ENCODE measurements at places on chromosomes 13 and 19.
A peak's percentile ranks its signal among the peaks of the same experiment; 100 is the strongest.

- DNase-seq: no peak
These were observed 1.2 kb downstream of the LACC1 start for GRCh38 chr13:43880926-43881325.

GRCh38 chr13:74074723-74075122, 59.5 kb downstream of the KLF12 start:
- no peak for DNase-seq

DNA sequence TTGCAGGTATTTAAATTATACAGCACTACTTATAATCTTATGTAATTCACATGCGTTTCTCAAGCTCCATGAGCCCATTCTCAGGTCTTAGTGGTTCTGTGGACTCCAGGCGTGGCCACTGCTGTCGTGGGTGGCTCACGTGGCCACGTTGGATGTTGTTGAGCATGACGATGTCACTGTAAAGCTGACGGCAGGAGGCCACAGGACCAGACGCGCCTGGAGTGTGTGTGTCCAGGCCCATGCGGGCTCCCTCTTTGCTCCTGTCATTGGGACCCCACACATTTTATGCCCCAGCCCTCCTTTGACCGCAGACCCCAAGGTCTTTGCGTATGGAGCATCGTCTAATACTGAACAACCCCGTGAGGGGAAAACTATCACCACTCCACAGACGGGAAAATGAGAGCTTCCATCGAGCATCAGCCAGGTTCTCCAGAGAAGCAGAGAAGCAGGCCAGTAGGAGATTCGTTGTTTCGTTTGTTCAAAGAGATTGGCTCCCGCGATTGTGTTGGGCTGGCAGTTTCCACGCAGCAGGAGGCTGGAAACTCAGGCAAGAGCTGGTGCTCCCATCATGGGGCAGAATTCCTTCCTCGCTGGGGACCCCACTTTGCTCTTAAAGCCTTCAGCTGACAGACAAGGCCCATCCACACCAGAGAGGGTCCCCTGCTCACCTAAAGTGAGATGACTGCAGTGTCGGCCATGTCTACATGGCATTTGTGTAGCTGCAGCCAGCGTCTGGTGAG, 129.3 kb upstream of the SPACA7 start:
- no peak for DNase-seq

- no peak for DNase-seq
These were observed 650.0 kb downstream of the DIAPH3 start for GRCh38 chr13:59513686-59514085.

GRCh38 chr13:107866941-107867623, 348.3 kb downstream of the LIG4 start:
- no peak for DNase-seq

DNA sequence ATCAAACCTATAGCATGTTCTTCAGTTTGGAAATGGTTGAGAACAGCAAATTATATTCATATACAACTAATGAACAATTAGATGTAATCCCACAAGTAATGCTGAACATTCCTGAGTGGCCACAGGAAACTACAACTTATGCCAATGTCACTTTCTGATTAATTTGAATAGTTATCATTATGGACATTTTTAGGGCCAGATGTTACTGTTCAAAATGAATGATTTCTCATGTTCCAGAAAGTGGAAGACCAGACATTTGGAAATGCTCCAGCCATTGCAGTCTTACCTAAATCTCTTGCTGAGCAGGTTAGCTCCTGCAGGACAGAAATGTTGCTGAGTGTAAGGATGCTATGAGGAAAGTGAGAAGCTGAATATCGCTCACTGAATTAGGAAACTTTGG, 819.8 kb downstream of the PCDH9 start:
- no peak for DNase-seq

GRCh38 chr19:6459262-6460098, at the start of gene SLC25A23:
TSS of gene SLC25A23 (minus strand) at chr19:6459792. CDS start at chr19:6459628, 164 bp downstream.
- DNase-seq: no peak

GRCh38 chr13:110869231-110869804, 45.6 kb downstream of the ANKRD10 start:
- DNase-seq: no peak

- DNase-seq: no peak
These were observed 857 bp upstream of the MAP2K7 start for GRCh38 chr19:7902796-7903243.

GRCh38 chr19:50778906-50779430, 8.7 kb downstream of the GPR32 start:
- no peak for DNase-seq

GRCh38 chr13:78601124-78601873, 2.1 kb downstream of the POU4F1 start:
- no peak for DNase-seq

DNA sequence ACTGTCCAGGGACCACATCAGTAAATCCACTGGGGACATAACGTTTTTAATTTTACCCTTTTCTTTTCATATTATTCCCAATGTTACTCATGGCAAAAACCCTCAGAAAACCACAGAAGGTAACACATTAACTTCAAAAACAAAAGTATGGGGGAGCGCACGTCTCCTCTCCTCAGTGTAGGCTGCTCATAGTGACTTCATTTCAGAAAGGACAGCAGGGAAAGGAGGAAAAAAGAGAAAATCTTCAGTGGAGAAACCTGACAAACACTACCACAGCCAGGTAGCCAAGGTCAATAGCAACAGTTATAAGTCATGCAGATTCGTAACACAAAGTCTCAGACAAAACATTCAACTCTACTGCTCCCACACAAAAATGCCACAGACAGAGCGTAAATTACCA, 21.4 kb downstream of the DZIP1 start:
- DNase-seq: no peak

GRCh38 chr19:15279326-15279904, 47.2 kb upstream of the EPHX3 start:
- DNase-seq: no peak

- DNase-seq: no peak
These were observed 17.5 kb upstream of the CAMSAP3 start for GRCh38 chr19:7578127-7578526.

GRCh38 chr19:11580116-11580515, 2.7 kb upstream of the ACP5 start:
- DNase-seq: no peak

DNA sequence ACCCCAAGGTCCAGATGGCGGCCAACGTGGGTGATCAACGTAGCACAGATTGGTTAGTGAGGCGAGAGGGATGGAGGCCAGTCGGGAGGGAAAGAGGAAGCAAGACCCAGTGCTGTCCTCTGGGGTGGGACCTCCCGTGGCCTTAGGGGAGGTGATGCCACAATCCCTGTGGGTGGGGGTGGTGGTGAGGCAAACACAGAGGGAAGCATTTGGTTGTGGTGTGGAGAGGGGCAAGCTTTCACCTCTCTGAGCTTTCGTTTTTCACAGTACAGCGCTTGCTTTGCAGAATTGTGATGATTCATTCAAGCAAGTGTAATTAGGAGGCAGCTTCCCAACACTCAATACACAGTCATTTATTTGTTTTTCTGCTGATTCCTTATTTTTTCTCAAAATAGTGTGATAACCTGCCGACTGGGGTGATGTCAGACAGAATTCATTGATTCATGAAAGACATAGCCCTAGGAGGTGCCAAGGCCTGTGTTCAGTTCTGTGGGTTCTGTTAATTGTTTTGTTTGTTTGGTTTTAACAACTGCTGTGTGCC, 2.4 kb downstream of the LENG8 start:
- DNase-seq: no peak

DNA sequence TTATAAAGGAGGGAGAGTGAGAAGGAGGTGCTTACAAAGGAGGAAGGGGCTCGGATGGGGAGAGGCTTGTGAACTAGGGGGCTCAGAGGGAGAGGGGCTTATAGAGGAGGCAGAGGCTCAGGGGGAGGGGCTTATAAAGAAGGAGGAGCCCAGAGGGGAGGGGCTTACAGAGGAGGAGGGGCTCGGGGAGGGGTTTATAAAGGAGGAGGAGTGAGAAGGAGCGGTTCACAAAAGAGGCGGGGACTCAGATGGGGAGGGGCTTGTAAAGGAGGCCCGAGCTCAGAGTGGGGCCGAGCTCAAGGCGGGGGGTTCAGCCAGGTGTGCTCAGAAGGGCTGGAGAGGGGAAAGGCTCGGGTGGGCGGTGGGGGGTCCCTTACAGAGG, 500 bp downstream of the SMIM24 start:
- no peak for DNase-seq

- DNase-seq: no peak
These were observed 20.4 kb downstream of the MISP start for GRCh38 chr19:771332-771785.

DNA sequence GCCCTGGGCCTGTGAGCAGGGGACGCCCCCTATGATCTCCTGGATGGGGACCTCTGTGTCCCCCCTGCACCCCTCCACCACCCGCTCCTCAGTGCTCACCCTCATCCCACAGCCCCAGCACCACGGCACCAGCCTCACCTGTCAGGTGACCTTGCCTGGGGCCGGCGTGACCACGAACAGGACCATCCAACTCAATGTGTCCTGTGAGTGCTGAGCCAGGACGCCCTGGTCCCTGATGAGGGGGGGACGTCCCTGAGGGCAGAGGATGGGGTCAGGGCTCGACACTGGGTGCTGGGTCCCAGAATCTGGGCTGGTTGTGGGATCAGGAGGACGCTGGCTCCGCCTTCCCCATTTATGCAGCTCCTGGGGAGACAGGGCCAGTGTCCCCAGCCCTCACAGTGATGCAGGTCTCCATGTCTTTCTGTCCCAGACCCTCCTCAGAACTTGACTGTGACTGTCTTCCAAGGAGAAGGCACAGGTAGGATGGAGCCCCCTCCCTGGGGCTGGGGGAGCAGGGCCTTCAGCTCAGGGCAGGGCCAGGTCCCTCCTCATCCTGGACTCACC, 2.5 kb downstream of the SIGLEC7 start:
- DNase-seq: no peak

DNA sequence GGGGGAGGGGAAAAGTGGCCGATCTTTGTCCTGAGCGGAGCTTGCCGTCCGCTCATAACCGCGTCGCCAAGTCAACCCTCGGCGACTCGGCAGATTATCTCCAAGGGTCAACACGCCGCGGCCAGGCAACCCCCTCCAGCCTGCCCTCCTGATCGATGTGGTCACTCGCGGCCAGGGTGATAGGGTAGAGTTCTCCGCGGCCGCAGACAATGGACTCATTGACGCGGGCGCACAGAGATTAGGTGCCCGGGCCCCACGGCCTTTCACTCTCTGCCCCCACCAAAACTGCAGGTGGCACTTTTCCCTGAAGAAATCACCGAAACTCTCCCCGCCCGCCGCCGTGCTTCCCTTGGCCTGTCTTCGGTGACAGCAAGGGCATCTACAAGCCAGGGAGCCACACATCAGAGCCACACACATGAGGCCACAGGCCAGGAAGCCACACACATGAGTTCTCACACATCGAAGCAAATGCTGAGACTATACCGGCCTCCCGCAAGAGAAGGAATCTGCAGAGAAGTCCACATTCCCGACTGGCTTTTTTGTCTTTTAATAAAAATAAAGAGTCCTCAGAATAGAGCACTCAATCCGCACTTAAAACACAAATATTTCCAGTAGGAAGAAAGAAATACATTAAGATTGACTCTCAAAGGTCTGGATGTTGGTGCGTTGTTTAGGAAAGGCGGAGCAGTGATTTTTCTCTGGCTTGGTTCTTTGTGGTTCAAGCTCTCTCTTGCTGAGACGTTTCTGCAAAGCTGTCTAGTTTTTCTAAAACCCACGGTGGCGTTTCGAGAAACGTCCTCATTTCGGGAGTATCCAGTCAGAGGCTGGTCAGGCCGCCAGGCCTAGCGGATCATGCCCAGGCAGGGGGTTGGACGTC, 1.5 kb upstream of the PDX1 start:
- DNase-seq: no peak

GRCh38 chr13:28329395-28330158, 165.4 kb downstream of the FLT1 start:
- DNase-seq: no peak

DNA sequence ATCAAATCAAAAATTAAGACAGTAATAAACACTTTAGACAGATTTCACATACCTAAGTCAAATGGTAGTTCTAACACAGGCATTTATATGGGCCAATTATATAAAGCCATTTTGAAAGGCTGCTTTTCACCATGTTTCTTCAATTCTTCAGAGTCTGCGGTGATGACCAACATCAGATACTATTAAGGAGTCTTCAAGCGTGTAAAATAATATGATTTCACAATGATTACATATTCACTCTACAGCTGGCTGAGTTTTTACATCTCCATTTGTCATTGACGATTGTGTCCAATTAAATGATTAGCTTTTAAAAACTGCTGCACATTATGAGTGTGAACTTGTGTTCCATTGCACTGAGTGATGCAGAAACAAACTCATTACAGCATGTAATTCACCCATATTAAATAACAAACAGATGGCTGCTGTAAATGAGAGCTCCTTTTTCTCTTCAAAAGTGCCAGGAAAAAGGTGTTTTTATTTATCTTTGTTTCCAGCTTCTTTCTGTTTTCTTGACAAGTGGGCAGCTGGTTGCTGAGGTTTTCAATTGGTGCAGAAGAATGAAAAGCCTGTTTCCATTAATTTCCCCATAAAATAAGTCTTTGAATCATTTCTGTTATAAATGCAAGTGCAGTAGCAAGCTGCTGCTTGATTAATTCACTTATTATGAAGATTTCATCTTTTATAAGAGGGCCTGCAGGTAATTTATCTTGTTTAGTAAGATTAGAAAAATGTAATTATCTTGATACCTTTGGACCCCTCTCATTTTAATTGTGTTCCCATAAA, 676.1 kb upstream of the KLHL1 start:
- DNase-seq: no peak

GRCh38 chr19:50659318-50660087, 10.3 kb downstream of the C19orf81 start:
- DNase-seq: no peak

DNA sequence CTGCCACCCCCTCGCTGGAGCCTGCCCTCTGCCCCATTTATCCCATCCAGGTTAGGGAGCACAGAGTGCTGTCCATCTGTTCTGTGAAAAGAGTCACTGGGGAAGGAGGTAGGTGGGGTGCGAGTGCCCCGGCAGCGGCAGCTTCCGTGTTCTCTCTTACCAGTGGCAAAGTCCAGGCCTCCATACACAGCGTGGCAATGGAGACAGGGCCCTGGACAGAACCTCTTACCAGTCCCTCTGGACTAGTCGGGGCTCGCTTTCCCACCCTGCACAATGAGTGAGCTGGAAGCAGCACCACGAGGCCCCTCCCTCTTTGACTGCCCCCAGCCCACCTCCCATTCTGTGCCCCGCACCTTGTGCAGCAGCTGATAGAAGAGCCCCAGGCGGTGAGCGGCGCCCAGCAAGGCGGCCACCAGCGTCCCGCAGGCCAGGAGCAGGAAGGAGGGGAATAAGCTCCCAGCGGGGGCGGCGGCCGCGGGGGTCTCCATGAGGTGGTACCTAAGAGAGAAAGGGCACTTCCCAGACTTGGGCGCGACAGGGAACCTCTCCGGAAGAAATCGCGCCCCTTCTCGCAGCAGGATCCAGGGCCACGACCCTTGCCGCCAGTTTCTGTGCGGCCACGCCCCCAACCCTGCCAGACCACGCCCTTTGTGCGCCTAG, 17.5 kb downstream of the SYDE1 start:
- DNase-seq: peak; percentile 77

- DNase-seq: no peak
These were observed 10.7 kb upstream of the KATNAL1 start for GRCh38 chr13:30318026-30318425.
